HCT116 (cell line): ENCODE measurements at places on chromosomes 7 and 10. TPM values are rescaled to one million over a fixed set of nuclear protein-coding genes. Genes with fewer than 3 reads are reported as not detected.

The IL15RA gene
- 10.5 TPM for total RNA-seq

- no peak overlapping the region for H3K27ac ChIP-seq
- peaks cover 6% of the 10 kb centered on the region; the same call in 1 of the 2 replicates for H3K4me1 ChIP-seq
- no peaks in the 10 kb centered on the region for H3K36me3 ChIP-seq
- no peak for DNase-seq
These were observed 47.7 kb downstream of the ZCCHC24 start for GRCh38 chr10:79397575-79398303.

The OR2A25 gene
- total RNA-seq: not detected

GRCh38 chr7:121002048-121002756, 13.7 kb downstream of the CPED1 start:
- H3K4me1 ChIP-seq: no peaks in the 10 kb centered on the region
- no peak overlapping the region for H3K27ac ChIP-seq
- no peaks in the 10 kb centered on the region for H3K27me3 ChIP-seq
- no peak overlapping the region for H3K4me3 ChIP-seq
- no peaks in the 10 kb centered on the region for H3K36me3 ChIP-seq

The FEZF1 gene
- total RNA-seq: 0.37 TPM

DNA sequence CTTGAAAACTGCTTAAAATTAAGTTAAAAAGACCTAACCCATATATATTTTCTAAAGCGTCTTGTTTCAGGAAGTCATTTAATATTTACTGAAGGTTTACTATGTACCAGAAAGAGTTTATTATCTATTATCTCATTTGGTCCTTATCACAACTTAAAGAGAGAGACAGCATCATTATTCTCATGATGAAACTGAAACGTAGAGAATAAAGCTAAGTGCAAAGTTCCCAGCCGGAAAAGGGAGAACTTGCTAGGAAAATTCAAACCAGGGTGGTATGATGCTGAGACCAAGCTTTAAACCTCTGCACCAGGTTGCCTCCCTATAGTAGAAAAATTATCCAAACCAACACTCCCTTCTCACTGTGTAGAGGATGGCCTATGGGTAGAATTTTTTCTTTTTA, 207.7 kb upstream of the BMPER start:
- H3K27me3 ChIP-seq: no peaks in the 10 kb centered on the region
- H3K27ac ChIP-seq: no peak overlapping the region
- H3K4me1 ChIP-seq: no peaks in the 10 kb centered on the region
- H3K4me3 ChIP-seq: no peak overlapping the region
- no peak for DNase-seq

The DENND2A gene
- 0.12 TPM for total RNA-seq
